HFFc6 (cell line): ENCODE measurements at places on chromosomes 6 and 20. TPM values are rescaled to one million over a fixed set of nuclear protein-coding genes. Genes with fewer than 3 reads are reported as not detected.

- DNase-seq = peak; percentile 60
Observed at GRCh38 chr20:4041748-4042411, 26.5 kb upstream of the RNF24 start.

DNA sequence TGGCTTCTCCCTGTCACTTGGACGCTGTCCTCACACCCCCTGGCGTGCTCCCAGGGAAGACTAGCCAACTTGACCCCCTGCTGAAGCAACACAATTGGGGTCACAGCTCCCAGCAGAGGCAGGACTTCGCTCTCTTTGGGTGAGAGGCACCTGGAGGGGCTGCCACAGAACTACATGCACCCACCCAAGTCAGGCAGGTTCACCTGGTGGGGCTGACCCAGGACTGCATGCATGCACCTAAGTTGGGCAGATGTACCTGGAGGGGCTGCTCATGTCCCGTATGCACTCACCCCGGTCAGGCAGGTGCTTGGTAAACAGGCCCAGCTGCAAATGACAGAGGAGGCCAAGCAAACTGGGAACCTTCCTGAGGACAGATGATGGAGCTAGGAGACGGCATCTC, 154.3 kb upstream of the RPS6KA2 start:
- DNase-seq = no peak

GRCh38 chr6:43953256-43953655, 174.0 kb downstream of the MRPL14 start:
- DNase-seq = no peak

GRCh38 chr20:50439539-50440453, 70.4 kb upstream of the PTPN1 start:
- DNase-seq = no peak

DNA sequence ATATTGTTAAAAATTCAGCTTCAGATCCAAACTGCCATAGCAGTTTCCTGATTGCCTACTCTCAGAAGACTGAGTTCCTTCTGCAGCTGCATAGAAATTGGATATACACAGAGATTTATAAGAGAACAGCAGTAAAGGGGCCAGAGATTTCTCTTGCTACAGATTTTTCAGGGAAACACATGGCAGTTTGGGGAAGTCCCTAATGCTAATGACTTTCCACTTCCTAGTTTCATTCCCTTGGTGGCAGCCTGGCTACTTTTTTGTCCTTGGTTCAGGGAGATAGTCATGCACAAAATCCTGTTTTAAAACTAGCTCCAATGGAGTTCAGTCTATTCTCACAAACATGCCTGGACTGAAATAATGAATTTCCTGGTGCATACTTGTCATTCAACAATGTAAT, 125.3 kb upstream of the PLCB4 start:
- DNase-seq = no peak

Gene FOXF2
- total RNA-seq = 15.4 to 31.1 TPM (median 16.5 TPM) in 3 replicates

- DNase-seq = no peak
Observed at GRCh38 chr20:3239867-3240775, 1.1 kb upstream of the SLC4A11 start.

DNA sequence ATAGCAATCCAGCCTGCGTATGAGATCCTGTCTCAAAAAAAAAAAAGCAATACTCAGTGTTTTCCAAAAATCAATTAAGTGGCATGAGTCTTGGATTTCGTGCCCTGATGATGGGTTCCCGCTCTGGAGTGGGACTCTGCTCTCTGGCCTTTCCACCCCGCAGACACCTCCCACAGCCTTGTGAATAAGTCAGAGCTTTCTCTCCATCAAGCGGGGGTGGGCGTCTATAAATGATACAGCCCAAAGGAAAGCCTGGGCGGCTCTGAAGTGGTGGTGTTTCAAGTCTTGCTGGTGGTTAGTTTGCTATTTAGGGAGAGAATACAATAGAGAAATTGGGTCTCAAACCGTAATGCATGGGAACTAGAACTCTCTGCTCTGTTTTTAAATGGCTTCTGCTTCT, 52.5 kb upstream of the TAGAP start:
- DNase-seq = no peak

GRCh38 chr6:150662814-150663213, 63.1 kb downstream of the PLEKHG1 start:
- no peak for DNase-seq

DNA sequence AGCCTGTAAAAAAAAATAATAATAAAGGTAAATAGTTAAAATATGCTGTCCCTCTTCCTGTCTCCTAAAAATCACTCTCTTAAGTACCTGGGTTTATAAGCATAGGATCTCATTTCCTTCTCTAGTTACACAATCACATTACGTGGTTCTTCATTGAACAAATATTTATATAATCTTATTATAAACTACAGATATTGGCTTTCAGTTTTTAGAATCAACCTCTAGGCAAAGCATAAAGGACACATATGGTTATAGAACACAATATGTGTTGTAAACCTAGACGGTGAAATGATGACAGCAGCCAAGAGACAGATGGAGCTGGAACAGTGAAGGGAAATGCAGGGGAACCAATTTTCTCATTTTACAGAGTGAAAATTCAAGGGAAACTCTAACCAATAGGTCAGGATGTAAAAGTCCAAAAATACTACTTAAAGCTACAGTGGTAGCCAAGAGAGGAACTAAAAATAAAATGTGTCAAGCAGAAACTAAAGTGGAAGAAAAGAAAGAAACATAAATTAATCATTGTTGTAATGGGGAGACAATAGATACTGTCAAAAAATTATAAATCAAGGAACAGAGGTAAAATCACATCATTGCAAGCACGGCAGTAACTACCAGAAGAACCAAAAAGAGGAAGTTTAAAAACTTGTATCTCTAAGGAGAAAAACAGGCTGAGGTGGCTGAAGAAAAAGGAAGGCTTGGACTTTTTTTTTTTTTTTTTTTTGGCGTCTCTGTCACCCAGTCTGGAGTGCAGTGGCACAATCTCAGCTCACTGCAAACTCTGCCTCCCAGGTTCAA, 82.8 kb upstream of the CDYL start:
- no peak for DNase-seq

DNA sequence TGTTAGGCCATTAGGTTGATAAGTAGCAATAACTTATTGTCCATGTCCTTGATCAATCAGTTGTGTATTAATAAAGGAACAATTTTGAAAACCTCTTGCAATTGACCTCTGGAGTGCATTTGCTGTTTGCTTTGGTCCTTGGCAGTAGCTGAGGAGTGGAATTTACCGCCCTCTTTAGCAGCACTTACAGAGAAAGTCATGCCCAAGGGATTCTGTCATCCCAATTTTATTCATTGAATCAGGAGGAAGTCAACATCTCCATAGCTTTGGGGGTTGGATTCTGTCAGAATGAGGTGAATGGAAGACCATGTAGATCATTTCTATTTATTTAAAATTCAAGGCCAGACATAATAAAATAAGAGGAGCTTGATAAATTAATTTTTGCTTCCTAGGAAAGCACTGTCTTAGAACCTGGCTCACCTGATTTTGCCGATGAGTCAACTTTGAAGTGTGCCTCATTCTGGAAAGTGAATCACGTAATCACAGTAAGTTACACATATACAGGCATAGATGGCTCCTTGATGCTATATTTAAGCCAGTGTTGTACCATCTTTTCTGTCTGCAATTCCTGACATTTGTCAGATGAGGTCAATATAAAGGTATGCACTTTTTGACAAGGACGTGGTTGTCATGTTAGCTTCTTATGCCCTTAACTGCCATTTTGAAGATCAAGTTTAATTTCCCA, 128.7 kb upstream of the MLIP start:
- no peak for DNase-seq

DNA sequence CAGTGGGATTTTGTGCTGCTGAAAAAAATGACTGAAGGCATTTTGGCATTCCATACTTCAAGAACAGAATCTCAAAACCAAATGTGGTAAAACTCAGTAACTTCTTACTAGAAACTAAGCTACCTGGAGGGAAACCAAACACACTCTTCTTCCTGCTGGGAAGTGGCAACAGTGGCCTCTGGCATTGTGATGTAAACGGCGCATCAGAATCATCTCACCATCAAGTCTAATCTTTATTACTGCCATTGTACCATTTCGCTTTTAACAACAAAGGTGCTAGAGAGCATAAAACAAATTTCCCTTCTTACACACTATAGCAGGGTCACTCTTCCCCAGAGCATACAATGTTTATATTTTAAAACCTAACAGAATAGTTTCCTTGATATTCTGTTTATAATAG, 101.6 kb upstream of the CEP162 start:
- DNase-seq = no peak

Gene MLIP
- not detected in 3 replicates for total RNA-seq
